ENCODE measurements at places on chromosomes 5 and 9. TPM values are rescaled to one million over a fixed set of nuclear protein-coding genes. Genes with fewer than 3 reads are reported as not detected.

The PRRX2 gene
- 2.9 TPM for polyA plus RNA-seq

The CDK9 gene
- polyA plus RNA-seq = 58.7 TPM

The C1QTNF2 gene
- polyA plus RNA-seq = 21.0 TPM

The PCDHGA11 gene
- polyA plus RNA-seq = 3.0 TPM

The TAF11L11 gene
- polyA plus RNA-seq = not detected

The ITGA2 gene
- 7.3 TPM for polyA plus RNA-seq

The TAF1L gene
- 0.05 TPM for polyA plus RNA-seq

The TMEM174 gene
- polyA plus RNA-seq = not detected

The WDR38 gene
- polyA plus RNA-seq = 0.15 TPM

The PCDHAC2 gene
- polyA plus RNA-seq = 2.0 TPM

The CFAP90 gene
- not detected for polyA plus RNA-seq

The MARVELD2 gene
- polyA plus RNA-seq = 0.25 TPM

The MEGF10 gene
- polyA plus RNA-seq = 43.1 TPM

The BSPRY gene
- 0.52 TPM for polyA plus RNA-seq

The NMUR2 gene
- 0.22 TPM for polyA plus RNA-seq

All from hindlimb muscle (tissue), 1 donor.